Vagina (tissue), 2 donors: ENCODE measurements at places on chromosomes 1 and 21.

DNA sequence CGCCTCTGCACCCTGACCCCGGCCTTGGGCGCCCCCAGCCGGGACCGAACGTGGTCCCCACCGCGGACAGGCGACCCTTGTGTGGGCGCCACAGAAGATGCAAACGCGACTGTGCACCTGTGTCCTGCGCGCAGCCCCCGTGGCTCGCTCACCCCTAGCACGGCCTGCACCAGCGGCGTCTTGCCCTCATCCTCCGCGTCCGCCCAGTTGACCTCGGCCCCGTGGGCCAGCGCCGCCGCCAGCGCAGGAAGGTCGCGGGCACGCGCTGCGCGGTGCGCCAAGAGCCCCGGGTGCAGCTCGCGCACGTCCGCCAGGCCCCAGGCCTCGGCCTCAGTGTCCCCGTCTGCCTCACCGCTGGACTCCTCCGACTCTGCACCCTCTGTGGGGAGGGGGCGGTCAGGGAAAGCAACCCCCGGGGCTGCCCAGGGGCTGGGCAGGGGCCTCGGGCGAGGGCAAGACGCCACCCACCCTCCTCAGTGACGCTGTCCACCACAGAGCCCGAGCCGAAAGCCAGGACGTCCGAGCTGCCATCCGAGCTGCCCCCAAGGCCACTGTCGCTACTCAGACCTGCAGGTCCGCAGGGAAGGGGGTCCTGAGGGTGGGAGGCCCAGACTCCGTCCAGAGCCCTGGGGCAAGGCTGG lies 13.4 kb downstream of the ACAP3 start:
- DNase-seq: no peak

DNA sequence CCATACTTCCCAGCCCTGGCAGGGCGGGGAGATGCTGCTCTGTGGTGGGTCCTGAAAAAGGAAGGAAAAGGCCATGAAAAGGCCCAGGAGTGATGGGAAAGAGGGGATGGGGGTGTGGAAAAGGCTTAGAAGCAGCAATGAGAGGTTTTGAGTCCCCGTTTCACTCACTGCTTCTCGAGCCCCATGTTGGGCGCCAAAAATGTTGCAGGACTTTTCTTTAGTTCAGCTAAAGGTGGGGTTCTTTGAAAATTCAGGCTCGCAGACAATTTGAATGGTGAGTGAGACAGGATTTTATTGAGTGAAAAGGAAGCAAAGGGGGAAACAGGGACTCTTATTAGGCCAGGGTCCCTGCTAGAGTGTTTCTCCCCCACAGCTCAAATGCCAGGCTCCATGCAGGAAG lies 93.1 kb downstream of the MRPS6 start:
- DNase-seq: no peak

DNA sequence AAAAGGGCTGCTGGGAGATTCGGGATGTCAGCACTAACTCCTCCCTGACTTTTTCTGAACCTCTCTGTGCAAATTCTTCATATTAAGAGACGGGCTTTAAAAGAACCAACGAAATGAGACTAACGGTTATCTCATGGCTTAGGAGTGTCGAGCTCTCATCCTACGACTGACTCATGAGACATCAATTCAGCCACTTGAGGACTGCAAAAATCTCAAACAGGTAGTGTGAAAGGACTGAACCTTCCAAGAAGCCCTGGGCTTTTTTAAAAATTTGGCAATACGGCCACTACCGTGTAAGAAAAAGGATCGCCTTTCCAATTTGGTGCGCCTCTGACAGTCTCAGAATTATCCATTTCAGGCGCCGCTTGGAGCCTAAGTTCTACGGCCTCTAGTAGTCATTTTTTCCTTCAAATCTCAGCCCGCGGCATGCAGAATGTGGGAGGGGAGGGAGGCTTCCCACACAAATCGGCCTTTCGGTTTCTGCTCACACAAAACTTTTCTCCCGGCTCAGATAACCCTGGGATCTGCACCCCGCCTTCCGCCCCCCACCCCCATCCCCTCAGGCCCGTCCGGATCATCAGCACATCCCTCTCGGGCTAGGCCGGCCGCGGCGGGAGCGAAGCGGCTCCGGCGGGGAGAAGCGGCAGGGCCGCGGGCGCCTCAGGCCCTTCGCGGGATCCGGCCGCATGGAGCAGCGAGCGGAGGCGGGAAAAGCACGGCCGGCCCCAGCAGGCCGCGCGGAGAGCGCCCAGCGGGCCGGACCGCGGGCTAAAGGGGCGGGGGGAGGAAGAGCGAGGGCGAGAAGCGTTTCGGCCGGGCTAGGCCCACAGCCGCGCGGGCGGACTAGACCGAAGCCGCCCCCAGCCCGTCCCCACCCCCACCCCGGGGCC lies 618 bp downstream of the HNRNPR start:
- DNase-seq: no peak

DNA sequence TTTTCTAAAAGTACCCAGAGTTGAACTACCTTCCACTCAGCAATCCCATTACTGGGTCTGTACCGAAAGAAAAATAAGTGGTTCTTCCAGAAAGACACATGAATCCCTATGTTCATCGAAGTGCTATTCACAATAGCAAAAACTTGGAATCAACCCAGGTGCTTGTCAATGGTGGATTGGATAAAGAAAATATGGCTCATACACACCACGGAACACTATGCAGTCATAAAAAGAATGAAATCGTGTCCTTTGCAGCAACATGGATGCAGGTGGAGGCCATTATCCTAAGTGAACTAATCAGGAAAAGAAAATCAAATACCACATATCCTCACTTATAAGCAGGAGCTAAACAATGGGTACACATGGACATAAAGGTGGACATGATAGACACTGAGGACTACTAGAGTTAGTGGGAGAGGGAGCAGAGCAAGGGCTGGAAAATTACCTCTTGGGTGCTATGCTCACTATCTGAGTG lies 32.9 kb upstream of the JUN start:
- DNase-seq: no peak

DNA sequence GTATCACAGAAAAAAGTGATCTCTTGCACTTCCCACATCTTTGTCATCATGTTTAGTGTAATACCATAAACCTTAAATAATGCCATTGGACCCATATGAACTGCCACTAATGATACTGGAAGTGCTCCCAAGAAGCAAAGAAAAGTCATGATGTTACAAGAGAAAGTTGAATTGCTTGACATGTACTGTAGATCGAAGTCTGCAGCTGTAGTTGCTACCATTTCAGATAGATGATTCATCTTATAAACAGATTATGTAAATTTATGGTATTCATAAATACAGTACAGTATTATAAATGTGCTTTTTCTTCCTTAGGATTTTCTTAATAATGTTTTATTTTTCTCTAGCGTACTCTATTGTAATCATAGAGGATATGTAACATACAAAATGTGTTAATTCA lies 30.1 kb upstream of the LAMC2 start:
- DNase-seq: no peak

- DNase-seq: no peak
Measured at GRCh38 chr1:236657398-236657797, 28.9 kb upstream of the ACTN2 start.

- no peak for DNase-seq
Measured at GRCh38 chr21:25424634-25425033, 182.6 kb downstream of the MRPL39 start.

DNA sequence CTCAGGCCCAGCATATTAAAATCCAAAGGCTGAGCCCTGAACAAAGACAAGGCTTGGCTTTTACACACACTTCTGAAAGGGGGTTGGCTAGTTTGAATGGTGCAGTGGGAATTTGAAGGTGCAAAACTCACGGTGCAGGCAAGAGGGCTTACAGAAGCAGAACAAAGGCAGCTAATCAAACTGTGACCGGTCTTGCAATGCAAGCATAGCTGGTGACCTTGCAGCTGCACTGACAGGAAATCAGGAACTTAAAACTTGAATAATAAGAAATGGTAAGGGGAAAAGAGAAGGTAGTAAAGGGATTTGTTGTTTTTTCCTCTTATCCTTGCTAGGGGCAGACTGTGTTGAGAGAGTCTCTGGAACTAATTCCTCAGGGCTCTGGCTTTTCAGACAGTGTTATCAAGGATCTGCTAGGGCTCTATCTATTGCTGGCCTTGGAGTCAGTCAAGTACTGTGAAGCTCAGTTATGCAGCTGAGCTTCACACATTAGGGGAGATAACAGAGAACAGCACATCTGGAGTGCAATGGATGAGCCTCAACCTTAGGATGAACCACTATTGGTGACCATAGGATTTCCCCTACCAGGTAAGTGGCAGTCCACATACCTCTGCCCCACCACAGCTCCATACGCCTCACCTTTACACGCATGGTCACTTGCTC lies 97.6 kb downstream of the PPIAL4G start:
- no peak for DNase-seq

DNA sequence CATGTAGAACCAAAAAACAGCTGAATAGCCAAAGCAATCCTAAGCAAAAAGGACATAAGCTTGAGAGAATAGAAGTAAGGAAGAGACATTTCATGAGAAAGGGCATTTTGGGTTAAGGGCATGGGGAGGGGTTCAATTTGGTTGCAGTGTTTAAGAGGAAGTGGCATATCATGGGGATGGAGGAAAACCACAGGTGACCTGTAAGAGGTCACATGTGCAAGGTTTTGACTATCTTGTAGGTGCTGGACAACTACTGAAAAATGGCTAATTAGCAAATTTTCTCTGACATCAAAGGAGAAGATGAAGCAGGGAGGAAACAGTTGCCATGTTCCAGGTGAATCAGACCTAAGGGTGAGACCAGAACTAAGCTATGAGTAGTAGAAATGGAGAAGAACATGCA lies 31.3 kb upstream of the ROR1 start:
- no peak for DNase-seq

DNA sequence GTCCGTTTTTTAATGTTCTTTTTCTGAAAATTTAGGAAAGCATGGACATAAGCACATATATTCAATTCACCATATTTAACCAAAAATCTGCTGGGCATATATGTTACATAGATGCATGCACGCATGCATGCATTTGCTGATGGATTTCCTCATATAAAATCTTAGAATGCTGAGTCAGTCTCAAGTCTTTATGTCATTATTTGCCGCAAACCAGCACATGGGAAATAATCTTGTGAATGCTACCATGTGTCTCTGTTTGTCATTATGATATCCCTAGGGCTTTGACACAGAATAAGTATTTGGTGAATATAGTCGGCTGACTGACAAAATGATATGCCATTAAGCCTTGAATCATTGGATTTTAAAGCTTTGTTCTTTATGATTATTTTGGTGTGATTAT lies 776.5 kb downstream of the KCNT2 start:
- DNase-seq: no peak

GRCh38 chr1:67863637-67864036 lies 30.4 kb upstream of the GNG12 start:
- no peak for DNase-seq

GRCh38 chr1:75135573-75136194 lies 1.5 kb downstream of the LHX8 start:
- DNase-seq: no peak

- DNase-seq: no peak
Measured at GRCh38 chr1:156883919-156884318, 9.6 kb upstream of the PEAR1 start.

GRCh38 chr21:14857529-14857928 lies 207.3 kb downstream of the NRIP1 start:
- no peak for DNase-seq

GRCh38 chr1:12617901-12618660 lies at the start of gene DHRS3:
TSS of gene DHRS3 (minus strand) at chr1:12618210. CDS start at chr1:12617348, 862 bp downstream.
- DNase-seq: no peak
